ENCODE measurements at places on chromosomes 11 and 22. TPM values are rescaled to one million over a fixed set of nuclear protein-coding genes. Genes with fewer than 3 reads are reported as not detected.

DNA sequence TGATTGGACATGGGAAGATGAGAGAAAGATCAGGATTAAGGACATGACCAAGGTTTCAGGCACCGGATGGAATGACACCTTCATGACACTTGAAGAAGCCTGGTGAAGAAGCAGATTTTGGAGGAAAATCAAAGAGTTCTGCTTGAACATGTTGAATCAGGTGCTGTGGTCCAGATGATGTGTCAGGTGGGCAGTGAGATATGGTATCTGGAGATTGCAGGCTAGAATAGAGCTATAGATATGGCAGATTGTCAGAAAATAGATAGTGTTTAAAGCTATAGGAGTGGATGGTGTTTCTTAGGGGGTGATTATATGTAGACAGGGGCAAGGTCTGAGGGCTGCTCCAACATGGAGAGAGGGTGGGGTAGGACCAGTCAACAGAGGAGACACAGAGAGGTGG is 40.2 kb downstream of the PANX1 start:
- DNase-seq = no peak

GRCh38 chr11:3605283-3605662 is 36.5 kb downstream of the ART5 start:
- DNase-seq = no peak

GRCh38 chr22:50525858-50526107 is 385 bp upstream of the SCO2 start:
- DNase-seq = no peak

DNA sequence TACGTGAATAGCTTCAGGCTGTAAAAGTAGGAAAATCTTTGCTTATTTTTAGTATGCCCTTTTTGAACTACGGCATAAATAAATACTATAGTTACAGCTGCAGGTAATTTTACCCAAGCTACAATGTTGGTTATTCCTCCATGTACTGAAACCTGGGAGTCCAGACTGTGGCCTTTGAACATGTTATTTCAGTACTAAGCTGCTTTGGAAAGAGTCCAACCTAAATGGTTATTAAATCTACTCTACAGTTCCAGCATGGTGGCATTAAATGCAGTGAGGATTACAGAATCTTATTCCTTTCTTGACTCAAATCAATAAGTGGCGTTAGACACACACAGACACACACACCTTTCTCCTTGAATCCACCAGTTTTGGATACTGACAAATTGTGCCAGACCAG is 165.1 kb downstream of the MSANTD4 start:
- no peak for DNase-seq

DNA sequence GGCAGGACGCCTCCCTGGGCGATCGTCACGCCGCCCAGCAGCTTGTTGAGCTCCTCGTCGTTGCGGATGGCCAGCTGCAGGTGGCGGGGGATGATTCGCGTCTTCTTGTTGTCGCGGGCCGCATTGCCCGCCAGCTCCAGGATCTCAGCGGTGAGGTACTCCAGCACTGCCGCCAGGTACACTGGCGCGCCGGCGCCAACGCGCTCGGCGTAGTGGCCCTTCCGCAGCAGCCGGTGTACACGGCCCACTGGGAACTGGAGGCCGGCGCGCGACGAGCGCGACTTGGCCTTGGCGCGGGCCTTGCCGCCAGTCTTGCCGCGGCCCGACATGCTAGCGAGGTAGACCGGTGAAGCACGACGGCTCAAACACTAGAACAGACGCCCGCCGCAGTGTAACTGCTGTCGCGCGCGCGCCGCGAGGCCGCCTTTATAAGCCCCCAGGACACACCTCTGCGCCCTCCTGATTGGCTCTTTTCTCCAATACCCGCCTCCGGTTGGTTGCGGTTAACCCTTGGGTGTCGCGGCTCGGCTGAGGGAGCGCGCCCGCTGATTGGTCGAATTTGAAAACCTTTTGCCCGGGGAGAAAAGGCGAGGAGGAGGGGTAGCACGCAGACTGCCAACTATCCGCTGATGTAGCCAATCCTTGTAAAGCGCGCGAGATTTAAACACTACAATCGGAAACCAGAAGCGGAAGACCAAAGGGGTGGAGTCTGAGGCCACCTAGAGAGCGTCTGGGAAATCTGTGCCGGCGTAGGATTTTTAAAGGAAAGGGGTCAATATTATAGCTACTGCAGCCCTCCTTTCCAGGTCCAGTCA is 6.4 kb downstream of the DPAGT1 start:
- peak; percentile 96 for DNase-seq

DNA sequence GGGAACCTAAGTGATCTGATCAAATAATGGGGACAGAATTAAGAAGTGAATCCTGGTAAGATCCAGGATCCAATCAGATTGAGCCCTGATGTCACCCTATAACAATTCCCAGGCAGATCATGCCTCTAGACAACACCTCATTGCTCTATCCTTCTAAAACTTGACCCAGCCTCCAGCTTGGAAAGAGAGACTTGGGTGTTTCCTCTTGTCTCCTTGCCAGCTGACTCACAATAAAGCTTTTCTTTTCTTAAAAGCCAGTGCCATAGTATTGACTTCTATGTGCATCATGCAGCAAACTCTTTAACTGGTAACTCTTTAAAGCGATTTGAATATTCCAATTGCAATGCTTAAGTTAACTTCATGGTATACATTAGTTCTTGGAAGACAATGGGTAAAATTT is 109.6 kb upstream of the CHORDC1 start:
- no peak for DNase-seq

GRCh38 chr11:32081129-32081641 is 9.7 kb upstream of the RCN1 start:
- no peak for DNase-seq

GRCh38 chr11:47143322-47143721 is 33.4 kb downstream of the ARFGAP2 start:
- peak; percentile 61 for DNase-seq

DNA sequence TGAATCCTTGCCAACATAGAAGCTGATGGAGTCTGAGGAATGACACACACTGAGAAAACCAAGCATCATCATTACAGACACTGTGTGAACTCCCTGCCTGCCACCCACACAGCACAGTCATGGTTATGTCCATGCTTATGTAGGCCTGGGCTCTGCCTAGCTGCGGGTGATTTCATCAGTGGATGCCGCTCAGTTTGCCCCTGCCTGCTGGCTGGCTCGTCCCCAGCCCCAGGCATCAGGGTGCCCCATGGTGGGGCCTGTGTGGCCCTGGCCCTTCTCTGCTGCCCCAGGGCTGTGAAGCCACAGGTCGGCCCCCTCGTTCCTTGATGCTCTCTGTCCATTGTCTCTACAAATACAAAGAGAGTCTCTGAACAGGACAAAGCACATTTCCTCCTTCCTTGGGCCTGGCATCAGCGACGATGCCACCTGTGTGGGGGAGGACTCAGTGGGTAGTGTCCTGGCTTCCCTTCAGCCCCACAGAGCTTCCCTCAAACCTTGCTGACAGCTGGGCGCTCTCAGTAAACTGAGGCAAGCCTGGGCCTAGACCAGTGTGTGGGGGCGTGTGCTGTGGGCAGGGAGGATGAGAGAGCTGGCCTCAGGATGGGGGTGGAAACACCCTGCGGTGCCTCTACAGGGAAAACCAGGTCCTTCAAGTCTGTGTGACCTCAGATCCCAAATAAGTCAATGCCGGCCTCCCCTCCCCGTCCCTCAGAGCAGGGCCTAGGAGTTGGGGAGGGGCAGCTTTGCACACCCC is 20.0 kb upstream of the TUB start:
- DNase-seq = no peak

DNA sequence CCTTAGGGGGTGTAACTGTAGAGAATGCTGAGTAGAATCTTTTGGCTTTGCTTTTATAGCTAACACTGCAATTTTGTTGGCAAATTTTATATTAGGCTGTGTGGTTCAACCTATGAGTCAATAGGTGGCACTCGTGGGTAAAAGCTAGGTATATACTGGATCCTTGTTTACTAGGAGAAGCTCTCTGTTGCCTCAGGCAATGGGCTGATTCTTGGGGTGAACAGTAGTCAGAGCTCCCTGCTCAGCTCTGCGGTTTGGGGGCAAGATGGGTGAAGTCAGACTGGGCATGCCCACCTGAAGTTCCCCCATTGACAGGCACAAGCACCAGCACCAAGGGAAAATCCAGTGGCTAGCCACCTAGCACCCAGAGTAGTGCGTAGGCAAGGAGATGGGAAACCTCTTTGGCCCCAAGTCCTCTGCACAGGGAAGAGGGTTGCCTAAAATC is 238.7 kb downstream of the FAM181B start:
- peak; percentile 22 for DNase-seq

The CCDC87 gene
- polyA plus RNA-seq = 0.06 TPM

The GLB1L2 gene
- polyA plus RNA-seq = 3.5 TPM

The SNX32 gene
- 0.81 TPM for polyA plus RNA-seq

Measured in SK-N-SH (cell line).